CMK (cell line): ENCODE measurements at places on chromosomes 2 and 18.

- no peak for DNase-seq
Observed at GRCh38 chr2:231985823-231986261, 24.3 kb downstream of the DIS3L2 start.

GRCh38 chr18:9765501-9765900 lies 57.4 kb downstream of the RAB31 start:
- DNase-seq = no peak

GRCh38 chr2:65435625-65436168 lies 3.3 kb upstream of the SPRED2 start:
- no peak for DNase-seq

DNA sequence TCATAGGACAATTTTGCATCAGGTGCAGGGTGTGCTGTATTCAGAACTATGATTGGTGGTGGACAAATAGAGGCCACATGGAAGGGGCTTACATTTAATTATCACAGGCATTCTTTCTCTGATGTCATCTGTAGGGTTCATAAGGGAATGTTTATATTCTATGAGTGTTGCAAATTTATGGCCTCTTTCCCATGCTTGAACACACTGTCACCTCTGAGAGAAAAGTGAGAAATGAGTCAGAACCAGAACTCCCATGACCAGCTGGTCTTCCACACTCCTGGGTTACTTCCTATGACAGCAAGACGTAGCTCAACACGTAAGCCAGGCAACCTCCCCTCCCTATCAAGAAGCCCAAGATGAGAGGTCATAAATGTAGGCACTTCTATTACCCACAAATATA lies 310.8 kb downstream of the PIEZO2 start:
- DNase-seq = no peak

DNA sequence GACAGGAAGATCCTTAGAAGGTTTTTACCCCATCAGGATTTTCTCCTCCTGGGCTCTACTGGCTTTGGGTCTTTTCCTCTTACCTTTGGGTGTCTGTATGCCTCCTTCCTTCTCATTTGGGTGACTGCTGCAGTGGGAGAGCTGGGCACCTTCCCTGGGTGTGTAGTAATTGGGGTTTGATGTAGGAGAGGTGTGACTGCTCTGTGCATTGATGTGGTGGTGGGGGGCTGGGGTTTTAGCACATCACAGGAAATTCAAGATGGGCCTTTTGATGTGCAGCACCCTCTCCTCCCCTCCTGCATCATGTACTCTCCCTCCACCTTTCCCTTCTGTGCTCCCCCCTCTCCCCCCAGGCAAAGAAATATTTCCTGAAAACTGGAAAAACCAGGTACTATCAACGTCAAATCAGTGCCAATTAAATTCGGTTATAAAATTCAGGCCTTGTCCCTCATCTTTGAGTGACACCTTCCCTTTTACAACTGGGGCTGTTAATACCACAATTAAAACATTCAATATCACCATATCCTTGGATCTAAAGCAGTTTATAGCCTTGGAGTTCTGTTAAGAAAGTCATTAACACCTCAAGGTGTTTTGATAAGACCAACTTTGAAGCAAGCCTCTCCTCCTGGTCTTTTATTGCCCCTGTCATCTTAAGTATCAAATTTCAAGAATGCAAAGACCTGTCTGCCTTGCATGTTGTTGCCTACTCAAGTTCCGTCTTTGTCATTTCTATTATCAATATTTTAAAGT lies 23.3 kb downstream of the EDAR start:
- DNase-seq = no peak

- DNase-seq = no peak
Observed at GRCh38 chr18:79983793-79984192, 4.6 kb downstream of the TXNL4A start.

DNA sequence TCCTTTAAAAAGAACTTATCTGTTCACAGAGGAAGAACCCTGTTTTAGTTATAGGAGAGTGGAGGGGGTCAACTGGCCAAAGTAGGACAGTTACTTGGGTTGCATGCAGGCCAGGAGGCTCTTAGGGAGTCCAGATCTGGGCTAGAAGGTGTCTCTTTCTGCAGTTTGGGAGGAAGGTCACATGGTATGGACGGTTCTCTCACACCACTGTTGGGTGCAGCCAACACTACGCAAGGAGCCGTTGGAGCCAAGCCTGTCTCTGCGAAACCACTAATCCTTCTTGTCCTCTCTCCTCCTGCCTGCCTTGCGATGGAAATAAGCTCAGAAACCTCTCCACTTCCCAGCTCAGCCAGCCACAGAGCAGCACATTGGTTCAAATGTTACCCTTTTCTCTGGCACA lies 105.9 kb upstream of the TGFA start:
- no peak for DNase-seq

GRCh38 chr2:218662827-218663226 lies 3.3 kb downstream of the BCS1L start:
- no peak for DNase-seq

DNA sequence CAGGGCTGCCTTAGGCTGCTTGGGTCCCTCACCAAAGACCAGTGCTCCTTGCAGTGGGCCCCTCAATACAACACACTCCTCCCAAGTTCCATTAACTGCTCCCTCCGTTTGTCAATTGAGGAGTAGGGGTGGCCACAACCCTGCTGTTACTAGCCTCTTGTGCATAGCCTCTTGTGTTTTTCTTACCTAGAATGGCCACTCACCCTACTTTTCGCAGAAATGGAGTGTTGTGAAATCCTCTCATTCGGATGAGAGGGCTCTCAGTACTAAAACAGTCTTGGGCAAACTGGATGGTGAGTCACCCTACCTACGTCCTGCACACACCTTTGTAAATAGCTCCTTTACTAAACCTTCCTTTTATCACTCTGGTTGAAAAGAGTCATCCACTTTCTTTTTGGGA lies 253.9 kb downstream of the OSR1 start:
- no peak for DNase-seq

DNA sequence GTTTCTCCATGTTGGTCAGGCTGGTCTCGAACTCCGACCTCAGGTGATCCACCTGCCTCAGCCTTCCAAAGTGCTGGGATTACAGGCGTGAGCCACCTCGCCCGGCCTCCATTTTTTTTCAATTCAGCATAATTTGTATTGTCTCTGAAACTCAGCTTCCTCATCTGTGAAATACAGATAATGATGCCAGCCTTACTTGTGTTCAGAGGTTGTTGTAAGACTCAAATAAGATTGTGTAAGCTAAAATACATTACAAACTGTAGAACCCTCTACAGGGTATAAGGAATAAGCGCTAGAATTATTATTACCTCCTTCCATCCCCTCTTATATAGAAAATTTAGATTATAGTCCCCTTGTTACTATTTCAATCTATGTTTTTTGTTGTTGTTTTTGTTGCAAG lies 24.8 kb upstream of the STARD7 start:
- DNase-seq = no peak

- DNase-seq = no peak
Observed at GRCh38 chr2:222730366-222730999, 59.0 kb downstream of the MOGAT1 start.

DNA sequence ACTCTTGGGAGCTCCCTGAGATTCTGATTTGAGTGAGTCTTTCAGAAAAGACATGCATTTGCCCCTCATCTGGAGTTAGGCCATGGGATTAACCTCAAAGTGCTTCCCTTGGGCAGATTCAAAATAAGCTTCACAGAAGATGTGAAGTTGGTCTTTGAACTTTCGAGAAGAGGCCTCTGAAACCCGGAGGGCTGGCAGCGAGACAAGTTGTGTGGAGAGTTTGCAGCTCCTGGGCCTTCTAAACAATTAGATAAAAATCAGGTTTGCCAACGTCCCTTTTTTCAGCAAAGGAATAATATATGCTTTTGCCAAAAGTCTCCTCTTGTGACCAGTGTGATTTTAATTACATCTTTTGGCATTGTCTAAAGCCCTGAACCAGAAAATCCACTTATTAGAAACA lies 489.7 kb downstream of the SOX11 start:
- no peak for DNase-seq

- no peak for DNase-seq
Observed at GRCh38 chr2:106336108-106336507, 132.1 kb downstream of the RGPD3 start.

- DNase-seq = no peak
Observed at GRCh38 chr2:8455236-8456150, 226.4 kb upstream of the ID2 start.

GRCh38 chr2:71466301-71467179 lies 13.2 kb downstream of the DYSF start:
- no peak for DNase-seq

DNA sequence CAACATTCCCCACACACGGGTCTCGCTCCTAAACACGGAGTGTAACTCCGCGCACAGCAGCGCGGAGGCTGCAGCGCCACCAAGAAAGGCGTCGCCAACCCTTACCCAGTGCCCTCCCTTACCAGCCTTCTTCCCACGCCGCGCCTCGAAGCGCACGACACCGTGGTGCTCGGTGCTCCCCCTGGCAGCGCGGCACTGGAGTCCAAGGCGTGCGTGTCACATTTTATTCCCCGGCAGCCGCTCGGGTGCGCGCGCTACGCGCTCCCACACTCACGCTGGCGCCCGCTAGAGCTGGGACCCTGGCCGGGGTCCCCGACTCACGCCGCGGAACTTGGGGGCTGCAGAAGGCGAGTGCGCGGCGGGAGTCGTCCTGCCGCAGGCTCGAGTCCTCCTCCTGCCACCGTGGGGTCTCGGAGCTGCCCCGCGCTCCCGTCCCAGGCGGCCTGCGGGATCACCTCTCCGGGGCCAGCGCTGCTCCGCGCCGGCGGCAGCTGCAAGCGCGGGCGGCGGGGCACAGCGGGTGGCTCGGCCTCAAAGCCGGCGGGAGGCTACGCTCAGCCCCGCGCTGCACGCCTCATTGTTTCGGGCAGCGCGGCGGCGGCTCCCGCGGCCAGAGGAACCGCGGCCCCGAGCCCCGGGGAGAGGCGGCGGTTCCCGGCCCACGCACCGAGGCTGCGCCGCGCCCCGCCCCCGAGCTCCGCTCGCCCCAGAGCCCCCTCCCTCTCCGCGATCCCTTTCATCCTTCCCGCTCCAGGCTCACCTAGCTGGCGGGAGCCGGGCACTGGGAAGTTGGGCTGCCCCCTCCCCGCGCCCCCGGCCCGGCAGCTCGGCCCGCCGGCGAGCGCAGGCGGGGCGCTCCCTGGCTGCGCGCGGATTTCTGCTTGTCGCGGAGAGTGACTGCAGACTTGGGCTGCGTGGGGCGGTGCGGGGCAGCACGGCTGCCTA lies at the start of gene ST6GAL2:
Gene ST6GAL2, minus strand, starts transcription at position 197 of the 945 bp plus-strand sequence. CDS start 42,190 bp downstream, outside the sequence.
- DNase-seq = no peak

DNA sequence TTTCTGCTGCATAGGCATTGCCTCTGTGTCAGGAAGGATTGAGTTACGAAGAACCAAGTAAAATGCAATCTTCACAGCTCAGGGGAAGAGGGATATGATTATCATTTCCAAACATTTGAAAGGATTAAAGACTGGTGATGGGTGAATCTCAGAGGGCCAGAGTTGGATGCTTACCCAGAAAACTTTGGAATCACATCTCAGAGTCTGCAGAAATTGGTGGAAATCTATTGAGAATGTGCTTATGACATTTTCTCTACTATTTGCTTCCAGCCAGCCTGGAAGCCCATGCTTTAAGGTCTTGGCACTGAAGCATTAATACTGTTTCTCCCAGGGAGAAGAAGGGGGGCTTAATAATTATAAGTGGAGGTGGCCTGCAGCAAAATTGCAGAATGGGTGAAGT lies 1301.4 kb upstream of the PIK3C3 start:
- no peak for DNase-seq

DNA sequence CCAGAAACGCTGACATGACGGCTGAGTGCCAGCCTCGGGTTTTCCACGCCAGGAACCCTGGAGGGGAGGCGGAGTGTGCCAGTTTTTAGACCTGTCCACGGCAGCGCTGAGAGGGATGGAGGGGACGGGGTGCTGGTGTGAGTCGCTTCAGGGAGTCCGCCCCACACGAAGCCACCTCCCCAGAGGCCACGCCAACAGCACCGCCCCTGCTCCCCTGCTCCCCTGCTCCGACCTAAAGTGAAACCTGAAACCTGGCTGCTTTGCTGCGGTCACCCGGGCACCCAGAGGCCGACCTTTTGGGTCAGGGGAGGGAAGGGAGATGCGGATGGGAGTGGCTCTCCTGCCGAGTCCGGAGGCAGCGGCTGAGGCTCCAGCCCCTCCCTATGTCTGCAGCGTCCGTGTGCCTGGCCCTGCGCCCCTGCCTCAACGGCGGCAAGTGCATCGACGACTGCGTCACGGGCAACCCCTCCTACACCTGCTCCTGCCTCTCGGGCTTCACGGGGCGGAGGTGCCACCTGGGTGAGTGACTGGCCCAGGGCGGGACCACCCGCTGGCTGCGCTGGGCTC lies 38.1 kb downstream of the SNED1 start:
- no peak for DNase-seq

DNA sequence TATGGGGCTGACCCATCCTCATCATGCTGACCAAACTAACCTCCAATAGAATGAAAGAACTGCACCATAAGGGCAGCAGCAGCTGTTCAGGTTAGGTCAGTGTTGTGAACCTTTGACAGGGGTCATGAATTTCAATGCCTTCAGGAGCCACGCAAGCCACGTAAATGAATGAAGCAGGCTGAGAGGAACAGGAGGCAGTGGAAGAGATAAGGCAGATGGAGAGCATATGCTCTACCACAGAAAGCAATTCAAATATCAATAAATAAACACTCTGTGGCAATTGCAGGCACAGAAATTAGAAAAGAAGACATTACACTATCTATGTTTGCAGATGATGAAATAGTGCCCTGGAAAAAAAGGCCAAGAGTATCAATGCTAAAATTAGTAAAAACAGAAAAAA lies 56.3 kb downstream of the SCG2 start:
- no peak for DNase-seq

DNA sequence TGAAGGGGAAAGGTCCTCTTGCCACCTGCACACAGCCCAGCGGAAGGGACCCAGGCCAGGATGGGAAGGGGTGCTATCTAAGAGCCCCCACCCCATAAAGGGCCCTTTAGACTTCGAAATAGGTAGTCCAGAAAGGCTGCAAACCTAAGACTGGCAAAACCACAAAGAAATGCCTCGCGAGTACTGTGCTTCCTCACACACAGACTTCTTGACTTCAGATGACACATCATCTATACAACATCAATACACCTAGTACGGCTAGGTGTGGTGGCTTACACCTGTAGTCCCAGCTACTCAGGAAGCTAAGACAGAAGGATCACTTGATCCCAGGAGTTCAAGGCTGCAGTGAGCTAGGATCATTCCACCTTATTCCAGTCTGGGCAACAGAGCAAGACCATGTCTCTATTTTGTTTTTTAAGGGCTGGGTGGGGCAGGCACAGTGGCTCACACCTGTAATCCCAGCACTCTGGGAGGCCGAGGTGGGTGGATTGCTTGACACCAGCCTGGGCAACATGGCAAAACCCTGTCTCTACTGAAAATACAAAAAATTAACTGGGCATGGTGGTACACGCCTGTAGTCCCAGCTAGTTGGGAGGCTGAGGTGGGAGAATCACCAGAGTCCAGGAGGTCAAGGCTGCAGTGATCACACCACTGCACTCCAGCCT lies 125.8 kb downstream of the CABLES1 start:
- no peak for DNase-seq

DNA sequence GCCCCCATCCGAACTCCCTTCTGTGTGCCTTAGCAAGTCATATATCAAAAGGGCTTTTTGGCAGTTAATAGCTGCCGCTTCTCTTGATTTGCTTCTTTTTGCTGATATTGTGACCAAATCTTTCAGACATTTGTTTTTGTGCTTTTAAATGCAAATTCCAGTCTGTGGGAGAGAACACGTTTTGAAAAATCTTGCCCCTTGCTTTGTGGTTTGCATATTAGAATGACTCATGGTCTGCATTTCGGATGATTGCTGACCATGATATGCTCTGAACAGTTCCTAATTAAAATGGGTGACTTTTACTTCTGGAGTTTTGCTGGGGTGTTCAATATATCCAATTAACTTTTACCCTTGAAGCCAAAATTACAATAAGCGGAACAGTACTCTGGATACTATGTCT lies 58.2 kb upstream of the ST6GAL2 start:
- no peak for DNase-seq
